Brain pericyte (primary cell): ENCODE measurements at places on chromosomes 5 and 9.

GRCh38 chr9:136831002-136831719 lies 11.1 kb upstream of the AJM1 start:
- DNase-seq: no peak

GRCh38 chr5:127294829-127295228 lies 4.2 kb downstream of the MEGF10 start:
- no peak for DNase-seq

GRCh38 chr9:119968836-119969707 lies 599.8 kb upstream of the BRINP1 start:
- no peak for DNase-seq

DNA sequence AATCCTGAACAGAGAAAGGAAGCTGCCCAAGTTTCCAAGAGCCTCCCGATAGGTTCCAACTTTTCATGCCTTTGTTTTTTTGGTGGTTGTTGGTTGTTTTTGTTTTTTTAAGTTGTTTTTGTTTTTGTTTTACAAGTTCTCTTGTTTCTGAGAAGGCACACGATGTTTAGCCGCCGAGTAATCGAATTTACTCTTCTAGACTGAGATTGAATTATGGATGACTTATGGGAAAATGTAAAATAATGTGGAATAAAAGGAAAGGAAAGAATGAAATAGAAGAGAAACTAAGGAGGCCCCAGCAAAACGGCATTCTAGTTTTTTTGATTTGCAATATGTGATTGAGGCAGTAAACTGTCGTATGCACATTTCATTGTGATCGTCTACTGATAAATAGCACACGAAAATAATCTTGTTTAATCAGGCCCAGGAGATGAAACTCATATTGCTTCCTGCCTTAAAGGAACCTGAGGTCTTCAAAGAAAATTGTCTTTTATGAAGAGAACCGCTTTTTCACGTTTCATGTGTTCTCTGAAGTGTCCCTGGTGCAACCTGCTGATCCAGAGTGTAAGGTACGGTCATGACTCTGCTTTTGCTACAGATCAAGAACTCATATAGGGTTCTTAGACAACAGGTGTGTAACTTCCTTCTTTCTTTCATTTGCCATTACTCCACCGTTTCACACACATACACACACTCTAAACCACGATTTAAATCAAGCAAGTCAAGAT lies 1.3 kb upstream of the GNAQ start:
- no peak for DNase-seq

DNA sequence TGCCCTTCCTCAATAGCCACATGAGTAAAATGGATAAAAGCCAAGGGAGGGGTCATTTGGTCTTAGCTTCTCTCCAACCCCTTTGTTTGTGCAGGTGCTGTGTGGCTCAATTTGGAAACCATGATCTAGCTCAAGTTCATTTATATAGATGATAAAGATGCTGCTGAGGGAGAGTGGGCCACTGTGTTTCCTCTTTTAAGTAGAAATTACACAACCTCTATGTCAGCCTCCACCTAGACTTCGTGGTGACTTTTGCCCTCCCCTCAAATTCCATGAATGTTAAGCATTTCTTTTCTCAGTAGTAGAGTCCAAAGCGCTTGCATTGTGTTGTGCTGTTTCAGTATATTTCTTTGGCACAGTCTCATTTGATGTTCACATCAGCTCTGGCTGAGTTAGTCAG lies 241.4 kb downstream of the ARHGAP26 start:
- no peak for DNase-seq

DNA sequence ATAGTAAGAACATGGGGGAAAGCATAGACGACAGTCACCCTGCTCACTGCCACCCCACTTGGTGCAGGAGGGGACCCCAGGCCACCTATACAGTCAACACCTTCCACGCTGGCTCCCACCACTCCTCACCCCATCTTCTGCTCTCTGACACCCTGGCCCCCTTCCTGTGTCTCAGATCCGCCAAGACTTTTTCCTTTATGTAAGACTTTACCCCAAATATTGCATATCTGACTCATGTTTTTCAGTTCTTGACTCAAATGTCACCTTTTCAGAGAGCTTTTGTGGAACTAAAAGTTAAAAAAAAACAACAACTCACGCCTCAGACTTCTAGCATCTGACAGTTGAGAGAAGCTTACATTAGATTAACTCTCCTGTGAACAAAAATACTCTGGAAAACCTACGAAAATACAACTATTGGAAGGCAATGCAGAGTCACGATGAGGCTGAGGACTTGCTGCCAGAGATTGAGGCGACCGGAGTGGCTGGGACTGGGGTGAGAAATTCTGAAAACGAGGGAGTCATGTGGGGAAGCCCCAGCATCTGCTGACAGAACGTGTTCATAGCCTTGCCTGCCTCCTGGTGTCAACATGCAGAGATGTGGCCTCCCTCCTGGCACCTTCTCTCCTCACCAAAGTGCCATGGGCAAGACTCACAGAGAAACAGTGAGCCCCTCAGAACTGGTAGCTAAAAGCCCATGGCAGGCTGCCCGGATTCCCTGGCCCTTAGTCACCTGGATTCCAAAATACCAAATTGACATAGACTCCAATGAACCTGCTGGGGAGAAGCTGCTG lies 22.4 kb upstream of the FCN2 start:
- DNase-seq: no peak

- DNase-seq: no peak
Measured at GRCh38 chr9:112764837-112765236, 14.3 kb downstream of the SNX30 start.

GRCh38 chr9:74503219-74503618 lies 6.1 kb downstream of the RORB start:
- no peak for DNase-seq

DNA sequence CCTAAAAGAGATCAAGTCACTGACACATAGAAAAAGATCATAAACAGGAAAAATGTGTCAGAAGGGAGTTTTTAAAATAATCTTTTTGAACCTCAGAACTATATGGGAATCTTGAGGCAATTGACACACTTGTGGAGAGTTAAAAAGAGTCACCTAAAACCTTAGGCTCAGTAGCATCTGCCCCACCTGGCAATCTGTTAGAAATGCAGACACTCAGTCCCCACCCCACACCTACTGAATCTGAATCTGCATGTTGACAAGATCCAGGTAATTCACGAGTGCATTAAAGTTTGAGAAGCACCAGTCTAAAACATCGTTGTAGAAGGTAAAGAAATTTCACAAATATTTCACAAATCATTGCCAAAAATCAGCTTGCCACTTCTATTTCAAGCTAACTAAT lies 388.3 kb downstream of the NR2F1-AS1 start:
- DNase-seq: no peak

- no peak for DNase-seq
Measured at GRCh38 chr5:77181173-77181572, 29.3 kb upstream of the PDE8B start.

GRCh38 chr9:20981486-20981885 lies 50.0 kb downstream of the HACD4 start:
- DNase-seq: no peak

- no peak for DNase-seq
Measured at GRCh38 chr5:7347377-7347776, 48.6 kb upstream of the ADCY2 start.

- DNase-seq: no peak
Measured at GRCh38 chr5:180390441-180391190, 37.5 kb upstream of the GFPT2 start.

DNA sequence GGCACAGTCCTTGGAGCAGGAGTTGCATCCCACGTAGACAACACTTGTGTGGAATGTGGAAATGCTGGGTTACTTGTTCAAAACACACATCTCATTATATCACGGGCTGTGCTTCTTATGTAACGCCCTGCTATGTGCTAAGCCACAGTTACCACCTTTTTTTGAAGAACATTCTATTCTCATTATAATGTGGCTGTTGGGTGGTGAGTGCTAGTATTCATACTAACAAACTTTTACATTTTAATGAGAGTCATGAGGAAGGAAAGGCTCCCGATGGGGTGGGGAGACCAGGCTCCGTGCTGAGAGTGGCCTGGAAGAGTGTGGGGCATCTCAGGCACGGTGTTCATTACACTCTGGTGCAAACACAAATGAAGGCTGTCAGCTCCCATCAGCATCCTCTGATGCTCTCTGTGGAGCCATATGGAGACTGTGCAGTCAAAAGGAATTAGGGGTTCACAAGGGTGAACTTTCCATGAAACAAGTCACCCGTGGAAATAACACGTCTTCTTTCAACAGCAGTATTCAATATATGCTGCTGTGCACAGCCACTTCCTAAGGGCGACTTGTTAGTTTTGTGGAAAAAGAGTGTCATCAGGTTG lies 153.1 kb upstream of the RAPGEF1 start:
- no peak for DNase-seq

DNA sequence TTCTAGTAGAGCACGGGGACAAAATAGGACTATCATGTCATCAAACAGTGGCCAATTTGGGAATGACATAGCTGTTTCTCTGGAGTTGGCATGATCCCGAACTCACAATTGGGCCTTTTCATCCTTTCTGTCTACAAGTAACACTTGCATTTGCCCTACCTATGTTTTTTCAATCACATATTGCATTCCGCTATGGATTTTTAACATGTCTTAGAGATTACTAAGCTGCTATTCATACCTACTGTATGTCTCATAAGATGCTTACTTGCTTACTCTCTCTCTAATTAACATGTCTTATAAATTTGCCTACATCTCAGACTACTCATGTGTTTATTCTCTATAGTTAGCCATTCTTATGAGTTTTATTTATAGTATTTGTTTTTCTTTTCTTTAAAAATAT lies 341.2 kb upstream of the CTNND2 start:
- no peak for DNase-seq

- DNase-seq: peak; percentile 6
Measured at GRCh38 chr9:123893831-123894460, 36.0 kb downstream of the DENND1A start.

DNA sequence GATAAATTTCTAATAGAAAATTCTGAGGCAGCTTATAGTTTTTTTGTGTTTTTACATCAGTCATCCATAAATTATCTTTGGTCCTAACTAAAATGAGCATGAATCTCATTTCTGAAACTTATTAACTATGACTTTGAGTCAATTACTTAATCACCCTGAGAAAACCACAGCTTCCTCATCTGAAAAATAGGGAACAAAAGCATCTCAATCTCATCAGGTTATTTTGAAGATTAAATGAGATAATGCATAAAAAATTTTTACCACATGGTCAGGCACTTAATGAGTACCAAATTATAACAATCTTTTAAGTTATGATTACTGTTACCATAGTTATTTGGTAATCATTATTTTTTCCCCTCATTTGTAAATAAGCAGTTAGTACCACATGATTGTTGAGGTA lies 279.1 kb downstream of the MAST4 start:
- DNase-seq: no peak

GRCh38 chr9:103407260-103407659 lies 412.1 kb downstream of the CYLC2 start:
- DNase-seq: no peak

DNA sequence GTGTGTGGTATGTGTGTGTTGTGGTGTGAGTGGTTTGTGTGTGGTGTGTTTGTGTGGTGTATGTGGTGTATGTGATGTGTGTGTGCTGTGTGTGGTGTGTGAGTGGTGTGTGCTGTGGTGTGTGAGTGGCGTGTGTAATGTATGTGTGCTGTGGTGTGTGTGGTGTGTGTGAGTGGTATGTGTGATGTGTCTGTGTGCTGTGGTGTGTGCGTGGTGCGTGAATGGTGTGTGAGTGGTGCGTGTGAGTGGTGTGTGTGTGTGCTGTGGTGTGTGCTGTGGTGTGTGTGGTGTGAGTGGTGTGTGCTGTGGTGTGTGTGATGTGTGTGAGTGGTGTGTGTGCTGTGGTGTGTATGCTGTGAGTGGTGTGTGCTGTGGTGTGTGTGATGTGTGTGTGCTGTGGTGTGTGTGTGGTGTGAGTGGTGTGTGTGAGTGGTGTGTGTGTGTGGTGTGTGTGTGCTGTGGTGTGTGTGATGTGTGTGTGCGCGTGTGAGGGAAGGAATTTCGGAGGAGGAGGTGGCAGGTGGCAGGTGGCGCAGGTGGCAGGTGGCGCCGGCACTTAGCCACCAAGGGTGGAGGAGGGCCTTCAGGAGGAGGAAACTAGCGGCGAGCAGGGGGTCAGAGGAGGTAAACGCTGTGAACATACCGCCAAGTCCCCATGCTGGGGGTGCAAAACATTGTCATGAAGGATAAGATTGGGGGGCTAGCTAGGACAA lies 191.8 kb downstream of the MELK start:
- DNase-seq: no peak

DNA sequence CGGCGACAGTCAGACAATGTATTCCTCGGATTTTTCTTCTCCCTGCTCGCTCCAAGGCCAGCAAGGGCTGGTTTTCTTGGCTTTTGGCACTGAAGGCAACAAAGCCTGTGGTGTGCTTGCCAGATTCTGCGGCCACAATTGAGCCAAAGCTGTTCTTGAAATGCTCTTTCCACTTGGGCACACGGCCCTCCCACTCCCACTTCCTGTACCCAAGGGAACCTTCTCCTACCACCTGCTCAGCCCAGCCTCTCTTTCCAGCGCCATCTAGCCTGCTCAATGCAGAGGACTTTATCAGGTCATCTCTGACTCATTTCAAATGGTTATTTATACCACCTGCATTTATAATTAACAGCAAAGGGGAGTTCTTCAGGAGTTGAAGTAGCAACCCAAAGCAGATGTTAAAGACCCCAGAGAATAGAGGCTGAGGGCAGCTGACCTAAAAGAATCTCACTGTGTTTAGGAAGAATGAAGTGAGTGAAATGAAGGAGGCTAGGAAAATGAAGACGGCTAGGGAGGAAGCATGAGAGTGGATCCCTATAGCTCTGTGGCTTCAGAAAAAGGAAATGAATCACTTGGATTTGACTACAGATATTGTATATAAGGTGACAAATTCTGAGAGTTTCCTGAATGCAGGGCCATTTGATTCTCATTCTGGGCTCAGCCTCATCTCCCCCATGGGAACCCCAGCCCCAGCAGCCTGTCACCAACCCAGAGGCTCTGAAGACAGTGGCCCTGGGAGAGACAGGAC lies 439.0 kb downstream of the ENC1 start:
- no peak for DNase-seq

- DNase-seq: no peak
Measured at GRCh38 chr5:75142566-75143136, 90.3 kb upstream of the GCNT4 start.

DNA sequence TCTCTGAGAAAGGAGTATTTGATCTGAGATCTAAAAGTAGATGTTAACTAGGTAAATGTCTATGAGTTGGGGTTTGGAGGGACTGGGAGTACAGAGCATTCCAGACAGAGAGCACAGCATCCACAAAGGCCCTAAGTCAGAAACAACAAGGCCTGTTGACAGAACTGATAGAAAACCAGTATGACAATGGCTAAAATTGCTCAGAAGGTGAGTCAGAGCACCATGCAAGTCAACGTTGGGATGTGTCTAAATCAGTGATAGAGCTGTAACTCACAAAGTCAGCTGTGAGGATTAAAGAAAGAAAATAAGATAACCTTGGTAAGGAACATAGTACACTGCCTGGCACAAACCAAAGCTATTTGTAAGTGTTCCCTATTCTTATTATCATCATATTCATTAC lies 124.0 kb downstream of the CETN3 start:
- no peak for DNase-seq

- no peak for DNase-seq
Measured at GRCh38 chr9:108972626-108973209, 38.5 kb downstream of the ABITRAM start.
